ENCODE measurements at places on chromosomes 4 and X. TPM values are rescaled to one million over a fixed set of nuclear protein-coding genes. Genes with fewer than 3 reads are reported as not detected.

Gene VGLL1
- polyA plus RNA-seq, result not detected

Gene GAGE1
- not detected for polyA plus RNA-seq

DNA sequence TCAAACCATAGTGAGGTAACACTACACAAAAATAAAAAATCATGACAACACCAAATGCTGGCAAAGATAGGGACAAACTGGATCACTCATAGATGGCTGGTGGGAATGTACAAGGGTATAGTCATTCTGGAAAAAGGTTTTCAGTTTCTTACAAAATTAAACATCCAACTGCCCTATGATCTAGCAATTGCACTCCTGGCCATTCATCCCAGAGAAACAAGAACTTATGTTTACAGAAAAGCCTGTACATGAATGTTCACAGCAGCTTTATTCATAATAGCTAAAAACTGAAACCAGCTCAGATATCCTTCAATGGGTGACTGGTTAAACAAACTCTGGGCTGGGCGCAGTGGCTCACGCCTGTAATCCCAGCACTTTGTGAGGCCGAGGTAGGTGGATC, 43.3 kb downstream of the NYX start:
- DNase-seq, result no peak

Gene MTCP1
- polyA plus RNA-seq, result 3.7 TPM

DNA sequence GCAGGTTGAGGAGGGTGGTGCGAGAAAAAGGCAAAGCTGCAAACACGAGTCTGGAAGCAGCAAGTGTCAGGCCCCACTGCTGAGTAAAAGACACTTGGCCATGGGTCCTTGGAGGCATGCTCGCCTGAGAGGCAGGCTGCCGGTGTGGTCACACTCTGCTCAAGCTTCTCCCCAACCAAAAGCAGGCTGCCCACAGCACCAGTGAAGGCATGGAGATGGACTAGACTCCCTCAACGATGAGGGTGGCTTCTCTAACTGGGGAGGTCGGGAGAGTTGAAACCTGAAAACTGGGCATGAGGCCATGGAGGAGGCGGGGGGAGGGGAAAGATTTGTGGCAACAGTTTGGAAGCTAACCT, 86.5 kb downstream of the ATG4A start:
- DNase-seq, result no peak
